ENCODE measurements at places on chromosomes 11 and 22.

DNA sequence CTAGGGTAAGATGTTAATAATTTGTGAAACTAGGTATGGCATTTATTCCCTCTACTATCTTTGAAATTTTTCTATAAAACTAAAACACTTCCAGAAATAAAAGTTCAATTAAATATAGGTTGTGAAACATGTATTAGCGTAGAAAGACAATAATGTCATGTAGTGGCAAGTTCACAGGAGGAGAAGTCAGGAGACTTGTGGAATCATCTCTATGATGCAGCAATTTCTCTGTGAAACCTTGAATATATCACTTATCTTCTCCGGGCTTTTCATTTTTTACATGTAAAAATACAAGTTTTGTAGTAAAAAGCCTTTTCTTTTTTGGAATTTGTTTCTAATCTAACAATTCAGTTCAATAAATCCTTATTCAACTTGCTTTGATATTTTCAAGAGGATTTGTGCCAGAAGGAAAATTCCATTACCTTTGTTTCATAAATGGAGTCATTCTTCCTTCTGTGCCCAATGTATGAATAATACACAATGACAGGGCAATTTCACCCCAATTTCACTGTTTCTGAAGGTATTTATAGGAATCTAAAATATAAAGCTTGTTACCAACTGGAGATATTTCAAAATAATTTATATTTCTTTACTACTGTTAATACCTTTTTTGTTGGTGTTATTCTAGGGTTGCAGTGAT lies 758.3 kb downstream of the FAM181B start:
- no peak for DNase-seq

- no peak for DNase-seq
Measured at GRCh38 chr11:44605068-44605708, 39.7 kb downstream of the CD82 start.

DNA sequence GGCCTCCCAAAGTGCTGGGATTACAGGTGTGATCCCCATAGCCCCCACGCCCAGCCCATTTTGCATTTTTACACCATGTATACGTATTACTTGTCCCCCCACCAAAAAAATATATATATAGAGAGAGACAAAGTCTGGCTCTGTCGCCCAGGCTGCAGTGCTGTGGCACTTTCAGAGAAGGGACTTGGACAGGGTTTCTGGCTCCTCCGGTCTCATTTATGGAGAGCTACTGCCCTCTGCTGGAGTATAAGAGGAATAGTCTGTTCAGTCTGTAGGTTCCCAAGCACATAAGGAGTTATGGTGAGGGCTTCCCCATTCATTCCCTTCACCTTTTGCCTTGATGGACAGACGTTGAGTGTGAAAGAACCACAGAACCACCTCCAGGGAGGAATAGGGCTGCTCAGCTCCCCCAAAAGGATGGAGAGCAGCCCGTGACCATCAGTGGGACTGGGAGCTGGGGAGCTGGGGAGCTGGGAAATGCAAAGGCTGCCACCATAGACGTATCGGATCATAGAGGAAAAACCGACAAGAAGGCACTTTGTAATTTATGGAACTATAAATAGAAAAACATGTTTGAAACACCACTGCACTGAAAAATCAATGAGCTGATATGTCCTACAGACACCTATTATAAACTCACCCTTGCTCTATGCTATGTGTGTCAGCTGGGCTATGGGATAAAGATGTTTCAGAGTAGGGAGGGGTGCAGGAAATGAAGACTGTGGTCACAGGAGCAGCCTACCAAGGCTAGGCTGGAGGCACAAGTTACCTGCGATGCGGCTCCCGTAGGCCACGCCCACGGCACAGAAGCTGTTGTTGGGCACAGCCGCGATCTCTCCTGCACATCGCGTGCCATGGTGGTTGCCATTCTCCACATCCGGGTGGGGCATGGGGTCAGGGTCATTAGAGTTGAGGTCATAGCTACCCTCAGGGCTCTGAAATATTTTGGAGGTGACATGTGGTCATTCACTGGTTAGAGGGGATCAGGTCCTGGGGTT lies 5.2 kb downstream of the PCSK7 start:
- DNase-seq: peak; percentile 23

GRCh38 chr22:31577711-31578110 lies 81.4 kb downstream of the SFI1 start:
- no peak for DNase-seq

DNA sequence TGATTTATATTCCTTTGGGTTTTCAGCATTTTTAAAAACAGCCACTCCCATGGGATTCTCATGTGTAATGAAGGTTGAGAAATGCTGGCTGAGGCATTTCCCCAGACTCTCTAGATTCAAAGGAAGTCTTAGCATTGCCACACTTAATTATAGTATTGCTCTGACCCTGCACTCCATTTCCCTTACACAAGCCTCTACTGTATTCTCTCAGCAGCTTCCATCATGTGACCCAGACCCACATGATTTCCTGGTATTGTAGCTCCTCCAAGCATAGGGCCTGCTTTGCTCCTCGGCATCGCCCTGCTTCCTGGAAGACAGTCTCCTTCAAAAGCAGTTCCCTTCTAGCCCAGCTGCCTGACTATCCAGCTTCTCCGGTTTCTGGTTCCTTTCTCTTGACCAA lies 261.5 kb downstream of the LARGE1 start:
- no peak for DNase-seq

GRCh38 chr22:28222976-28223745 lies 304.1 kb upstream of the PITPNB start:
- no peak for DNase-seq

DNA sequence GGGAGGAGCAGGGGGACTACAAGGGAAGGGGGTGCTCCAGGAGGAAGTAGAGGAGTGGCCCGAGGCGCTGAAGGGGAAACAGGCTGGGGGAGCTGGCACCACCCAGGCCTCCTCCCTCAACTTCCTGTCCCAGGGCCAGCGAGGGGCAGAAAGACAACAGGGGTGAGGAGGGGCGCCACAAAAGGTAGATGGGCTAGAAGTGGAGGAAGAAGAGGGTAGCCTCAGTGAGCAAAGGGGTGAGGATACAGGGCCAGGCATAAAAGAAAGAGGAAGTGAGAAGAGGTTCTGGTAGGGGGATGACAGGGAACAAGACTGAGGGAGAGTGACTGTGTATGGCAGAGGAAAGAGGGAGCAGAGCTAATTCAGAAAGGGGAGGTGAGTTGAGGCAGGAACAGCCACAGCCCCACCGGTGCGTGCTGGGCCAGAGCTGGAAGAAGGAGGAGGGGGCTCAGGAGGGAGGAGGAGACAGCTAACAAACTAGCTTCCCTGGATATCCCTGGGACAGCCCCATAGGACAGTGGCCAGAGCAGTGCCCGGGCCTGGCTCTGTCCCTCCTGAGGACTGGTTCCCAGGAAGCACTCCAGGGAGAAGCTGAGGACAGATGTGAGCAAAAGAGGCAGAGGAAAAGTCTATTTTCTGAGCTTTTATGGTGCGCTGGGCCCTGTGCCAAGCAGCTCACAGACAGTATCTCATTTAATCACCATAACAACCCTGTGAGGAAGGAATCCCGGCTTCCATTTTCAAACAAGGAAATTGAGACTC lies 8.5 kb downstream of the DCHS1 start:
- DNase-seq: peak; percentile 35

DNA sequence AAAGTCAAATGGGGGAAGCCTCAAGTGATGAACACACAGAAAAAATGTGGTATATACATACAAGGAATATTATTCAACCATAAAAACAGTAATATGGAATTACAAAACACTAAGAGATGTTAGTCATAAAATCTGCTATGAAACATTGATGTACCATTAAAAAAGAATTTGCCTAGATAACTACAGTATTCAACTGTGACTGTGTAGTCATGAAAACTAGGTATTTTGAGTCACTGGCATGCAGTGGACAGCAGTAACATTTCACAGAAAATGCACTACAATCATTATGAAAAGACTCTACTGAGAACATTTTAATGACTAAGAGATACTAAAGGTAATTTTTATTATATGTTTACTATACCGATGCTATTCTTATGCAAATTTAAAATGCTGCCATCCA lies 11.7 kb downstream of the ZNF195 start:
- DNase-seq: no peak

Measured in stimulated activated naive B cell treated with anti-CD40 and anti-IgM and Interleukin-4, amounts not matched to agents 10 μg/mL and 1 μg/mL and 100 μg/mL, for 72 hours (primary cell).